ENCODE measurements at places on chromosomes 3 and 15.

GRCh38 chr15:25775317-25775912 lies 87.7 kb downstream of the ATP10A start:
- DNase-seq: peak; percentile 74

GRCh38 chr15:63599401-63600000 lies 2.3 kb downstream of the FBXL22 start:
- DNase-seq: peak; percentile 63

DNA sequence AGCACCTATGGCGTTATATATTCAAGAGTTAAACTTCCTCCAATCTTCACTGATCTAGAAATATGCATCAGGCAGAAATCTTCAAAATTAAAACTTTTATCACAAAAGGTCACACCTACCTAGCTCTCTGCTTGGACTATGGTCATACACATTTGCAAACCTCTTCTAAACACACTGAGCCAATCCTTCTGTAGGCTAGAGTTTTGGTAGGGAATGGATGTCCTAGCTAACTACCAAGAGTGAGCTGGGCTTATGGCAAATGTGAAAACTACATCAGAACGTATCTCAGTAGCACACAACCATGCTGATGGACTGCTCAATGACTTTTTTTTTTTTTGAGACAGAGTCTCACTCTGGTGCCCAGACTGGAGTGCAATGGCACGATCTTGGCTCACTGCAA lies 29.6 kb downstream of the SETD2 start:
- DNase-seq: no peak

DNA sequence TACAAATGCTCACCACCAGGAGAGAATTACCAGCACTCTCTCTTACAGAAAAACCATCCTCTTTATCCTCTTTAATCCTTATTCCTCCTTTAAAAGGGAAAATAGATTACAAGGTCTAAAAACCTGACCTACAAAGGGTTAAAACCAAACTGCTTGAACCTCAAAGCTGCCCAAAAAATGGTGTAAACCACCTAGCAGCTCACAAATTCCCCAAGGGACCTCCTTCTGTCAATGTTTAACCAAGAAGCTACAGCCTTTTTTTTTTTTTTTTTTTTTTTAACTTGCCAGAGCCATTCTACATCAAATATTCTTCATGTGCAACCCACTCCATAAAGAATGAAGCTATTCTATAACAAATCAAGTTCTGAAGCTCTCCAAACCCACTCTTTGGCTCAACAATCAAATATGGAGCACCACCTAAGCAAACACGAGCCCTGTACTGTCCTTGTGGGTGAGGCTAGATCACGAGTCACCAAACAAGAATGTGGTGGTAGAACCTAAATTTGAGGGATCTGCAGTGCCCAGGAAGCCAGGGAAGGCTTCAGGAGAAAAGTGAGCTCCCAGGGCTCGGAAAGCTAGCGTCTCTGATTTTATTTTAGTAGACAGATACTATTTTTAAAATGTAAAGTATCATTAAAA lies 20.1 kb downstream of the OSBPL10 start:
- DNase-seq: no peak

DNA sequence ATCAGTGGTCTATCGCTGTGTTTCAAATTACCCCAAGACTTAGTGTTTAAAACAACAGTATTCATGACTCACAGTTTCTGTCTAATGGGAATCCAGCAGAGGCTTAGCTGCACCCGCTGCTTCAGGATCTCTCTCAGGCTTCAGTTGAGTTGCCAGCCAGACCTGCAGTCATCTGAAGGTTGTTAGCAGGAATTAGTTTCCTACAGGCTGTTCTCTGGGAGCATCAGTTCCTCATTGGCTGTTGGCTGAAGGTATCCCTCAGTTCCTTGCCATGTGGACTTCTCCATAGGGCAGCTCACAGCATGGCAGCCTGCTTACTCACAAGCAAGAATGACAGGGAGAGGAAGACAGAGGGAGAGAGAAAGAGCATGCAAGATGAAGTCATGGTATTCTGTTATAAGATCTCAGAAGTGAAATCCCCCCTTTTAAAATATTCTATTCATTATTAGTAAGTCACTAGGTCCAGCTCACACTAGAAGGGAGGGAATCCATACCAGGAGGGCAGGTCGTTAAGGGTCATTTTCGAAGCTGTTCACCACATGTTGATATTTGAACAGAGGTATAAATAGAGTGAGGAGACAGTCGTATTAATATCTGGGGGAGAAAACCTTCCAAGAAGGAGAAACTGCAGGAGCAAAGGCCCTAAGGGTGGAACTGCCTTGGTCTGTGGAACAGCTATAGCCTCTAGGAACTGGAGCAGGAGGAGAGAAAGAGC lies 473.9 kb upstream of the PPP2R3A start:
- DNase-seq: no peak

DNA sequence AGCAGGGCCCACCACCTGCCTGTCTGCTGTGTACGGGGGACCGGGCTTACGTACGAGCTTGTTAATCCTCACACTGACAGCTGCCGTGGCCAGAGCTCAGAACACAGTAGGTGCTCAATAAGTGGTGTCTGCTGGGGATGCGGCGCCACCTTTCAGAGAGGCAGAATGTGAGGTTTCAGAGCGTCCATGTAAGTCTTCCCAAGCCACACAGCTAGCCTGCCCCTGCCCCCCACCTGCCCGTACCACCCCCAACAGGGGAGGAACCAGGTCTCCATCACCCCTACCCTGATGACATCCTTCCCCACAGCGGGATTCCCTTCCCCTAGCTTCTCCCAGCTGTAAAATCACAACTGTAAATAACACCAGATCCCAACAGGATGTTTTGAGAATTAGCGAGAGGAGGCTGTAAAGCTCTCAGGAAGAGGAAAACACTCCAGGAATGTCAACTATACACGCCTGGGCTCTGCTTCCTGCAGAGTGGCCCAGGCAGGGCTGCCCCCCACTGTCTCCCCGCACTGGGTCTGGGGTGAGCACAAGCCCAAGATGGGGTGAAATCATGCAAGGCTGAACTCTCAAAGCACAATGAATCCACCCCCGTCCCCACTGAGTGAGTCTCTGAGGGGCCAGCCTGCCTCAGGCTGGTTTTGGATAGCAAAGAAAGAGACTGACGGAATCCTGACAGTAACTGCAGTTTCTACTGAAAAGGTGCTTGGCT lies 250.1 kb upstream of the LYSMD4 start:
- DNase-seq: no peak

DNA sequence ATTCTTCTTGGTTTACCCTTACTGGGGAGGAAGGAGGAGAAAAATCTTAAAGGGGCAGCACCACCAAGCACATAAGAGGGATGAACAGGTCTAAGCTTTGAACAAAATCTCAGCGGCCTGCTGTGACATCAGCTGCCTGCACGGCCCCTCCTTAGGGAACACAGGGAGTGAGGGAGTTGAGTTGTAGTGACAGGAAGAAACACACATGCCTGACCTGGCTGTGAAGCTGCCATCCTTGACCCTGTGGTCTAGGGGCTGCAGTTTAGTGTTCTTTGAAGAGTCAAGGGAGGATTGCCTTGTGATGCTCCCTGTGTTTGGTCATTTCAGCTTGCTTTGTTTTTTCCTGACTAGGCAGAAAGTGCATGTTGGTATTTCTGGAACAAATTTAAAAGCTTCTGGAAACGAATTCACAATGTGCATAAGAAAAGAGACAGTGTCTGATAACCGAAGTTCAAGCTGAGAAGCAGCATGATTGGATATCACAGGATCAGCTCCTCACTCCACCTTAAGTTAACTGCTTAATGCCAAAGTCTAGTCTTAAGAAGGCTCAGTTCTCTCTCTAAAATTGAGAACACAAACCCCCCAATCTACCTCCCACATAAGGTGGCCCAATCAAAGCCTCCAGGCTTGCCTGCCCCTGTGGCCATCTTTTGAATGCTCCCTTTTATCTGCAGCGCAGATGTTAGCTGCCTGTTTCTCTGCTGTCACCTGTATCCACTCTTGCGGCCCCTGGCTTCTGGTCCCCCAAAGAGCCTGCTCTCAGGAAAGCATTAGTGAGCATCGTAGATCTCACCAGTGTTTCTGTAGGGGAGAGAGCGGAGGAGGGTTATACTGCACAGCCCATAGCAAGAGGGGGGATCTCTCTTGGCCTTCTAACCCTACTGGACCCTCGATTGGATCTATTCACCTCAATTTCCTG lies 82.2 kb downstream of the SCN11A start:
- DNase-seq: no peak

DNA sequence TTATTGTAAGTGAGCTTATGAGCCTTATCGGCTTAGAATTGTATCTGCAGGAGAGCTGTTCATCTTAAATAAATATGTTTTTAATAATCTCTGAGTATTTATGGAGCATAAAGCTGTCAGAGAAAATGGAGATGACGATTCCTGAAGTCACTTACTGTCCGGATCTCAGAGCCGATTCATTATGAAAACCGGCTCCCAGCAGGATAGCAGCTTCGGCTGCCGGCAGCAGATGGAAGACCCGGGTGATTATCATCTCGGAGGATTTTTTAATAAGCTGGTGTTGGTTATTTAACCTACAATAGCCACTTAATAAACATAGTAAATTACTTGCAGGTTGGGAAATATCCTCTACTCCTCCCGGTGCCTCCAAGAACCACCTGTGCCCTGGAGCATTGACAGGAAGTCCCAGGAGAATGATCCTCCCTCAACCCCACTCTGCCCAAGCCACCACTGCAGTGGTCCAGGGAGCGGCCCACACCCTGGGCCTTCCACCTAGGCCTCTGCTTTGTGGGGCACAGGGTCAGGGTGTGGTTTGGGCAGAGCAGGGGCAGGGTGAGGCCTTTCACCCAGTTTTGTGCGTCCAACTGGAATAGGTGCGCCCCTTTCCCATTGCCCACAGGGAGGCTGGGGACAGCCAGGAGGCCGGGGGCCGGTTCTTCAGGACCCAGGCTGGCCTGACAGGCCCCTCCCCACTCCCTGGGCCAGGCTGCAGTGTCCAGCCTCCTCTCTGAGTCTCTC lies 42.2 kb upstream of the PRR23E start:
- no peak for DNase-seq

GRCh38 chr15:29724026-29724425 lies 98.2 kb downstream of the TJP1 start:
- DNase-seq: no peak

- DNase-seq: no peak
Observed at GRCh38 chr3:189806171-189806951, 175.2 kb downstream of the TP63 start.

All from stimulated activated naive B cell treated with anti-CD40 and anti-IgM and Interleukin-4, amounts not matched to agents 10 μg/mL and 1 μg/mL and 100 μg/mL, for 72 hours (primary cell).